ENCODE measurements at places on chromosomes 11 and 22. TPM values are rescaled to one million over a fixed set of nuclear protein-coding genes. Genes with fewer than 3 reads are reported as not detected.
A peak's percentile ranks its signal among the peaks of the same experiment; 100 is the strongest.

- peak; percentile 85 for DNase-seq
Measured at GRCh38 chr11:75351541-75351790, at the start of gene ARRB1. ARRB1 (minus strand) TSS chr11:75351661; CDS start chr11:75351607, 54 bp downstream.

DNA sequence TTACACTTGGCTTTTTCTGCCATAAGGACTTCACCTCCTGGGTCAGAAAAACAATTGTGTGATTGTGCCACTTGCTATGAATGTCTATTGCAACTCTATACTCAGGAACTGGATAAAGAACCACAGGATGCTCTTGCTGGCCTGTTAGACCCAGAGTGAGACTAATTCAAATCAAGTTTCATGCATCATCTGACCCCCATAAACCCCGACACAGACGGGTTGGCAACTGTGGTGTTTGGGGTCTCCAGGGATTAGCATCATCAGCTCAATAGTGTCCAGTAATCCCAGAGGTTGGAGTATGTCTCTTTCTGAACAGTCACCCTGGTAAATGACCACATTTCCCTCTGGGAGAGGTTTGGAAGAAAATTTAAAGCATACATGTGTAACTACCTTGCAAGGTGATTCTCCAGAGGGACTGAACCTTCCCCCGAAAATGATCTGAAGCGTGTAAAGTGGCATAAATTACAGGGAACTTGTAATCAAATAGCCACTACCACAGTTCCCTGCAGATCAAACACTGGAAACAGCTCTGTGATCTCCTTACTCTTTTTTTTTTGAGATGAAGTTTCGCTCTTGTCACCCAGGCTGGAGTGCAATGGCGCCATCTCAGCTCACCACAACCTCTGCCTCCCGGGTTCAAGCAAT is 1097.6 kb downstream of the TBC1D22A start:
- DNase-seq, result no peak

DNA sequence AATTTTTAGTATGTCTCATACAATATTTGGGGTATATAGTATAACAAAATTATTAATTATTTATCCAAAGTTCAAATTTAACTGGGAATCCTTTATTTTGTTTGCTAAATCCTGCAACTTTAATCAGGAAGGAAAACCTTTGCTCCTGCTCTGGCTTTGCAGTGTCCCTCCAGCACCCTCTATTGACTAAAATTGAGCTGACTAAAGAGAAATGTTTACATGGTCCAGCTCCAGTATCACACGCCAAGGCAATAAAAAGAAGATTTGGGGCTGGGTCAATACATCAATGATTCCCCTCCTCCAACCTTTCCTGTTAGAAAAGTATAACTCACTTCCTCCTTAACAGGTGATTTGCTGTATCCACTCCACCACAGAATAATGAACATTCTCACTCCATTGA is 153.0 kb upstream of the LRRC4C start:
- no peak for DNase-seq

GRCh38 chr22:29259253-29259899 is 8.4 kb downstream of the RHBDD3 start:
- DNase-seq, result no peak

Gene RFPL2
- polyA plus RNA-seq, result not detected
